MG63 (cell line): ENCODE measurements at places on chromosomes 4 and X. TPM values are rescaled to one million over a fixed set of nuclear protein-coding genes. Genes with fewer than 3 reads are reported as not detected.

SAT1 gene
- 62.1 and 85.3 TPM in 2 replicates for total RNA-seq

RAI2 gene
- not detected in 2 replicates for total RNA-seq

PRPS2 gene
- 67.4 and 84.2 TPM in 2 replicates for total RNA-seq

SHROOM3 gene
- 6.6 and 10.0 TPM in 2 replicates for total RNA-seq

SLC4A4 gene
- 1.1 and 6.7 TPM in 2 replicates for total RNA-seq

CDKL2 gene
- not detected in 2 replicates for total RNA-seq

SPANXC gene
- not detected in 2 replicates for total RNA-seq

CYP4V2 gene
- 15.2 and 22.0 TPM in 2 replicates for total RNA-seq

GRCh38 chr4:80091184-80091583 is 18.2 kb upstream of the ANTXR2 start:
- no peak for DNase-seq

DNA sequence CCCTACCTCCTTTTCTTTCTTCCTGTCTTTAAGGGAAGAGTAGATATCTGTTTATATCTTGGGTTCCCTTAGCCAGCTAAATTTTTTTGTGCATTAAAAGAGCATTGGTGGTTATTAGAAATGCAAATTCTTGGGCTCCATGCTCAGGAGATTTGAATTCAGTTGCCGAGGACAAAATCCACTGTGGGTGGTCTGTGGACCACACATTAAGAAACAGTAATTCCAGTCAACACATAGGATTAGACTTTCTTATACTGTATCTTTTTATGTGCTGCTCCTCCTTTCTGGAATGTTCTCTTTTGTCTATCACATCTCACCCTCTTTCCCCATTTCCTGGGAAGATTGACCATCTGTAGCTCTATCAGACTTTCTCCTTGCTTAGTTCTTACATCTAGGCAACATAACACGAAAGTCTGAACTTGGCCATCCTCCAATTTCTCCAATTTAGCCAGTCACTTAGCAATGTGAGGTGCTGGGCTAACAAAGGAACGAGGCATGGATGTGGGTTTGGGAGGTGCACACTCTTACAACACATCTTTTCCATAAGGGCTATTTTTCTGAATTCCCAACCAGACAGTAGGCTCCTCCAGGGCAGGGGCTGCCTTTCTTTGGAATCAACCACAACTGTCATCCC is 5.3 kb upstream of the PDLIM3 start:
- no peak for DNase-seq

- no peak for DNase-seq
Observed at GRCh38 chr4:106373026-106373425, 4.4 kb upstream of the GIMD1 start.

GRCh38 chr4:136742333-136742732 is 790.0 kb downstream of the PCDH18 start:
- DNase-seq, result no peak

DNA sequence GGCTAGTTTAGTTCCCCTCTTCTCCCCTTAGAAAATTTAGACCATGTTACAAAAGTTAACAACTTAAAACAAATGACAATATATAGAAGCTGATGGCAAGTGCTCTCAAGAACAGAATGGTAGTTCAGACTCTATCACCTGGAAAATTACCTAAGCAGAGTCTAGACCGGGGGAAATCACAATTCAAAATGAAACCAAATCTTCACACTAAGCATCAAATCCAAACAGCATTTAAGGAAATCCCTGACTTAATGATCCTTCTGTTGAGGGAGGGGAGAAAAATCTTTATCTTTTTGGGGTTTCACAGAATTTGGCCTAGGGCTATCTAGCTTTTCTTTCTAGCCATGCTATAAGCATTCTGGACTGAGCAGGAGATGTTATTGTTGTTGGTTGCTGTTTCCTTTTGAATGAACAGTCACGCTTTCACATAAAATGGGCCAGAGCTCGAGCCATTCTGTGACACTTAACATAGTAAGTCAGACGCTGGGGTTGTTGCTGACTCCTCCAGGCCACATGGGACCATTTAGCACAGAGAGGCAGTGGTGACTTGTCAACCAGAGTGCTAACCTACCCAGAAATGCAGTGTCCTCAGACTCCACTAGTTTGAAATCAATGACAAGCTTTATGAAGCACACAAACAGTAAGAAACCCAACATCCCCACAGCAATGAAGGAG is 16.0 kb upstream of the LSM6 start:
- no peak for DNase-seq

DNA sequence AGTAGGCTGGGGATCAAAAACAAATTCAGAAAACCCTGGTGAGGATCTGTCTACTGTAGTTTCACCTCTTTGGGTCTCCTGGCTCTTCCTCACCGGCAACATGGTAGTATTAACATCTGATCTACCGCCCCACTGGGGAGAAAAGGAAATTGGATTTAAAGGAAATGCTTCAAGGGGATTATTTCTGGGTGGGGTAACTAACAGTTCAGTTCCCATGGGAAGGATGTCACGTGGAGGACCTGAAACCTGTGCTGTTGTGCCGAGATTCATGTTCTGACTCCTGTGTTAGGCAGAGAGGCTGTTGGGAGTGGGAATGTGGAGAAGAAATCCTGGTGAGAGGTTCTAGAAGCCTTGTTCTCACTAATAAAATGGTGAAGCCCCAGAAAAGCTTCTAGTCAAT is 254.4 kb downstream of the BCOR start:
- no peak for DNase-seq

GRCh38 chr4:15742083-15742582 is 36.0 kb upstream of the CD38 start:
- DNase-seq, result no peak

DNA sequence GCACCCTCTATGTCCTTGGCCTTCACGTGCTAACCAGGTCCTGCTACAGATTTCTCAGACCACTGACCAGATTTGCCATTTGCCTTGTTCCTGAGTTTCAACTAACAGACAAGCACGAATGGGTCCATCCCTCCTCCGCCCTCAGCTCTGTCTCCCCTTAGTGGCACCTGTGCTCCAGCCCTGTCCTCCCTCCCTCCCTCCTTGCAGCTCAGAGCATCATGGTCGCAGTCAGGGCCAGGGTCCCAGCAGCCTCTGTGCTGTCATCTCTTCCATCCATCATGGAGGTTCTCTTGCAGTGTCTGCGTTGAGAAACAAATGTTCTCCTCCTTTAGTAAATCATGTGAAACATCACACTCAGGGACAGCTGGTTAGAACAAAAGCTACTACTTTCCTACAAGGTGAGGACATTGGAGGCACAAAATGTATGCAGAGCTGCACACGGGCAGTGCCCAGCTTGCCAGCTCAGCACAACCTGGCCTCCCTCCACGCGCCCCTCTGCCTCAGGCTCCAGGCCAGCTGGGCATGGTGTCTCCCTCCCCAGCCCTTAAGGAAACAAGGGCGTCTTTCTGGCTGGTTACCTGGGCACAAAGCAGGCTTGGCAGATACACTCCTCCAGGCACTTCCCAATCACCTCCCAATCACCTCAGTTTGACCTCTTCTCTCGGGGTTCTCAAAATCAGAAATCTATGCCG is 79.5 kb upstream of the ATP6AP2 start:
- no peak for DNase-seq

GRCh38 chrX:54178100-54178940 is 4.7 kb downstream of the FAM120C start:
- no peak for DNase-seq

GRCh38 chrX:139008185-139008584 is 296.7 kb upstream of the FGF13 start:
- no peak for DNase-seq

DNA sequence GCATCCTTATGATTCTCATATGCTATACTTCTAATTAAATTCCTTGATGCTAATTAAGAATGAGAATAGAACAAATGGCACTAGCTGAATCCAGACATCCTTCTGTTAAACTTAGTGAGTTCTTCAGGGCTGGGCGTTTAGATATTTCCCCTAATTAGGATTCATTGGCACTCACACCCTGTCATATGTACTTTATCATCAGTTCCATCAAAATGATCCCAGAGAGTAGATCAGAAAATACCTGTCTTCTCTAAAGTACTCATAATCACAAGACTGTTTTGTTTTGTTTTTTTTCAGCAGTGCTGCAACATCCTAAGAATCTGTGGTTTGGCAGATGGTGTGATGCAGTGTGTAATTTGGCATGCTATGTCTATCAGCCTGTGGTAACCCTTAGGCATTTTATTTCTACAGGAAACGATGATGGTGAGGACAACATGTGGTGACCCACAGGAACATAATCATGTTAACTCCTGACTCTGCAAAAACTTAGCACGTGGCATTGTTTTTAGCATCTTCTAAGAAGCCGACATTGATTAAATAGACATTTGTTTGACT is 2528.4 kb downstream of the ARAP2 start:
- DNase-seq, result peak; percentile 9

- DNase-seq, result no peak
Observed at GRCh38 chrX:10404436-10404835, 215.9 kb downstream of the MID1 start.

GRCh38 chr4:54626113-54626512 is 31.6 kb upstream of the KIT start:
- peak; percentile 4 for DNase-seq
